Activated CD8-positive, alpha-beta memory T cell treated with anti-CD3 and anti-CD28 coated beads for 1 hour (primary cell): ENCODE measurements at places on chromosomes 7 and 10.

GRCh38 chr7:79241288-79242060 lies 212.0 kb downstream of the MAGI2 start:
- DNase-seq: no peak

DNA sequence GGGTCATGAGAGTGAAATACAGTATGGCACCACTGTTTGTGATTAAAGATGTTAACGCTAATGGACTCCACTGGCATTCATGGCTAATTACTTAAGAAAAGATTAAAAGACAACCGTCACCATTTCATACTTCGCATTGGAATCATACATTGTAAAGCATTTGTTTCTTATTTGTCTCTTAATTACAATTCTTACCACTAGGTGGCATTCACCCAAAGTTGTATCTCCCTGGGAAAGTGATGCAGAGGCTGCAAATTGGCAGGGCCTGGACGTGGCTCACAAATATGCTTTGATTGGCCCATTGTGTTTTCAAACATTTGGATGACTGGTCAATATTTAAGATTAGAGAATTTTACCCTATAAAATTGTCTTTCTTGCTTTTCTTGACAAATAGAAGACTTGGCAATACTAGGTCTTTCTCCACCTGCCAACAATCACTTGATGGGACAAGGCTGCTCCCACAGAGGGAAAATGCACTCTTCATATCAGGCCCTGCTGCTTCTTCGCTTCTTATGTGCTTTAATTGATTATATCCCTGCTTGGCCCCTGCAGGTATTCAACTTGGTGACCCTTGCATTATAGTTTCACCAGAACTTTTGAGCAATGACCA lies 72.1 kb upstream of the STARD3NL start:
- DNase-seq: no peak

- no peak for DNase-seq
Measured at GRCh38 chr10:61621605-61622051, 41.1 kb upstream of the CABCOCO1 start.

DNA sequence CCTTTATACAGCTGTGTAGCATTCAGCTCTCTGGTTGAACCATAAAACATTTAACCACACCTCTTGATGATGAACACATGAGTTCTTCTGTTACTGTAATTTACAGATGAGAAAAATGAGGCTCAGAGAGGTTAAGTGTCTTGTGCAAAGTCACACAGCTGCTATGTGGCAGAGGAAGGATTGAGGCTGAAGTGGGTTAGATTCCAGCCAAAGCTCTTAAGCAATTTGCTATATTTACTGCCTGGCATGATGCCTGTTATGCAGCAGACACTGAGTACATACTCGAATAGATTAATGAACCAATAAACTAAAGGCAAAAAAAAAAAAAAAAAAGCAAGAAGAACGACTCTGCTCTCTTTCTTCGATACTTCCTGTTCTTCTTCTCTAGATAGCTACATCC lies 35.7 kb downstream of the GFRA1 start:
- no peak for DNase-seq

GRCh38 chr7:41656366-41656765 lies 46.5 kb downstream of the INHBA start:
- no peak for DNase-seq

GRCh38 chr7:105578496-105578895 lies 2.8 kb downstream of the EFCAB10 start:
- no peak for DNase-seq

- DNase-seq: no peak
Measured at GRCh38 chr10:69957886-69958555, 94.6 kb upstream of the MACROH2A2 start.

DNA sequence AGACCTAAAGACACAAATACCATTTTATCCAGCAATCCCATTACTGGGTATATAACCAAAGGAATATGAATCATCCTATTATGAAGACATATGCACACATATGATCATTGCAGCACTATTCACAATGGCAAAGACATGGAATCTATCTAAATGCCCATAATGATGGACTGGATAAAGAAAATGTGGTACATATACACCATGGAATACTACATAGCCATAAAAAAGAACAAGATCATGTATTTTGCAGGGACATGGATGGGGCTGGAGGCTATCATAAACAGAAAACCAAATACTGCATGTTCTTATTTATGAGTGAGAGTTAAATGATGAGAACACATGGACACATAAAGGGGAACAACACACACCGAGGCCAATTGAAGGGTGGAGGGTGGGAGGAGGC lies 3.8 kb downstream of the MACC1 start:
- DNase-seq: no peak

- DNase-seq: no peak
Measured at GRCh38 chr10:50972591-50972990, 87.2 kb upstream of the A1CF start.

DNA sequence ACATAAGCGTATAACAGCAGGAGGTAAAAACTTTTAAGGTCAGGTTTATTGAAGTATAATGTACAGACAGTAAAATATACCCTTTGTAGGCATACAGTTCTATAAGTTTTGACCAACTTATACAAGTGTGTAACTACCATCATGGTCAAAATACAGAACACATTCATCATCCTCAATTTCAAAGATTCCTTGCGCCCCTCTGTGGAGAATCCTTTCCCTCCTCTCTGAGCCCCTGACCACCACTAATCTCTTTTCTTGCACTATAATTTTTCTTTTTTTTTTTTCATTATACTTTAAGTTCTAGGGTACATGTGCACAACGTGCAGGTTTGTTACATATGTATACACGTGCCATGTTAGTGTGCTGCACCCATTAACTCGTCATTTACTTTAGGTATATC lies 58.1 kb upstream of the CTTNBP2 start:
- DNase-seq: no peak

DNA sequence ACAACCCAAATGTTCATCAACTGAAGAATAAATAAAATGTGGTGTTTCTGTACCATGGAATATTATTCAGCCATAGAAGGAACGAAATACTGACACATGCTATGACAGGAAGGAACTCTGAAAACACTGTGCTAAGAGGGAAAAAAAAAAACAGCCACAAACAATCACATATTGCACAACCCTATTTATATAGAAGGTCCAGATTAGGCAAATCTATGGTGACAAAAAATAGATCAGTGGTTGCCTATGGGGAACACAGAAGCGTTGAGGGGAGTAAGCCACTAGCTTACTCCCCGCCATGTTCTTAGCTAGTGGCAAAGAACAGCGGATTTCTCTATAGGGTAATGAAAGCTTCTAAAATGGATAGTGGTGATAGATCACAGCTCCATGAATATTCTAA lies 198.4 kb downstream of the TPST1 start:
- no peak for DNase-seq

- DNase-seq: no peak
Measured at GRCh38 chr7:158282461-158283001, 305.1 kb downstream of the PTPRN2 start.

GRCh38 chr10:38047666-38048065 lies 37.2 kb downstream of the ZNF33A start:
- no peak for DNase-seq

DNA sequence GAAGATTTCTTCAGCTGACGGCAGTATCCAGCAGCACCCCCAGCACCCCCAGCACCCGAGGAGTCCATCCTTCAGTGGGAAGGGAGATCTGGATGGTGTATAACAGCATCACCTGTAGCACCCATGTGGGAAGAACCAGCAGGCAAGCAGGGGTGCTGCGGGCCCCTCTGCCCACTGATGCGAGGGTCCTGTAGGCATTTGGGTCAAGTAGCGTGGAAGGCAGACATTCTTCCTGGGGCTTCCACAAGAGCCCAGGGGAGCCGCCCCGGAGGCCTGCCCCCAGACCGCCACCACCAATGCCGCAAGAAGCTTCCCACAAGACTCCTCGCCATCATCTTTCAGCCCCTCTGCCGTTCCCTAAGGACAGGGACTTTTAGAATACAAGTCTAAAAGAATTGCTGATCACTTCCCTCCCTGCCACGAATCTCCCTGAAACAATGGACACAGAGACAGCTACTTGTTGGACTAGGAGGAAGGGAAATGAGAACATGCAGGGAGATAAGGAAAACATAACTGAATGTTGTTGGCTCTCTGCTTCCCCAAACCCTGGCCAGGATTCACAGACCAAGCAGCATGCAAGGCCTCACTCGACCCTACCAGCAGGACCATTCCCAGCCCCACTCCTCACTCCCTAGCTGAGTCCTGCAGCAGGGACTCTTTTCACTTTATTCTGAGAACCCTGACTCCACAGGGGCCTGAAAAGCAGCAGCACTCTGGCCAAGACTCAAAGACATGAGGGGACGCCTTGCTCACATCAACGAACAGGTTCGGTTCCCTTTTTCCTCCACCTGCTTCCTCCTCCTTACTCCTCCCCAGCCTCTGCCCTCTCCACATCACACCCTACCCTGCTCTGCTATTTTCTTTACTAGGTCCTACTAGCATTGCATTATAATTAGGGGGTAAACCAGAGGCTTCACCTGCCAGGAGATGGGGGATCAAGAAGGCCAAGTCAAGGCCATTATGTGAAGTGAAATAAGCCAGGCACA lies 164.5 kb downstream of the HERPUD2 start:
- no peak for DNase-seq

GRCh38 chr10:96613576-96613975 lies 26.8 kb upstream of the TM9SF3 start:
- DNase-seq: no peak

DNA sequence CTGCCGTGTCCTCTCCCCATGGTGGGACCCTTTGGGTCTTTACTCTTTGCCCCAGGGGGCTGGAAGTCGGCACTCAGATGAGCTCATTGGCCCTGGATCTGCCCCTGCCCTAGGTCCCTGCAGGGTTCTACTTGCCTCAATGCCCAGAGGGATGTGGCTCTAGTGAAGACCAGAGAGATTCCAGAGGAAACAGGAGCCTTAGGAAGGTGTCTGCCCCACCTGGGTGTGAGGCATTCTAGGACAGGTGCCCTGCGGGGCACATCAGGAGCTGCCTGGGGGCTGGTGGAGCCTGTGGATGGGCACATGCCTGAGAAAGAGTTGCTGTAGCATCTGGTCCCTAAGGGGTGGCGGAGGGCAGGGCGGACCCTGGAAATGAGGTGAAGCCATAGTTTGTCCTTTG lies 128.6 kb downstream of the ADCY1 start:
- no peak for DNase-seq

GRCh38 chr10:112799726-112800510 lies 150.1 kb upstream of the TCF7L2 start:
- no peak for DNase-seq

DNA sequence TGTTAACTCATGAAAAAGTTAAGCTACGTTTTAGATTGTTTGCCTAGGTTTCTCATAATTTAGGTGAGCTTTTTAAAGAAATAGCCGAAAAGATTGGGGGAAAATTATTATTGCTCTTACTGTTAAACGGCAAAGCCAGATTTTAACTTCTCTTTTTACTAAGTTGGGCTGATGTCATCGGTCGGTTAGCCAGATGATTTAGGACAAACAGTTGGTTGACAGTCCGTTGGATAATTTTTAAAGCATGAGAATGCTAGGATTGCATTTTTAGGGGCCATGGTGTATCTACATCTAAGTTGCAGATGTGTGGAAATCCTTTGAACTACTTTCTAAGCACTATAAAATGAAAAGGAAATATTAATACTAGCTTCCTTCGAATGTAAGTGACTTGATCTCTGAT lies 280.9 kb upstream of the AKR1E2 start:
- DNase-seq: no peak

DNA sequence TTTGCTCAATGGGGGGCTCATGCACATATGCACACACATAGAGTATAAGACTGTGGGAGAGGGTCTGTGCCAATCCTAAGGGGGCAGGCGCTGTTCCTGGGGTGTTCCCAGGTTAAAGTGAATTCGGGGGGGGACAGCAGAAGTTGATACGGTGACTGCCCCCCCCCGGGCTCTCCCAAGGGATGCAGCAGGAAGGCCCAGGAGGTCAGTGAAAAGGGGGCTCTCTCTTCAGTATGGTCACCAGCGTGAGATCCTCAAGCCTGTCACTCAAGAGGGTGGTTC lies 32.4 kb downstream of the SPDYE6 start:
- no peak for DNase-seq

- no peak for DNase-seq
Measured at GRCh38 chr10:123878666-123879303, 12.8 kb downstream of the CPXM2 start.

GRCh38 chr7:134995239-134996096 lies 9.2 kb downstream of the AGBL3 start:
- DNase-seq: no peak

GRCh38 chr10:129033790-129034272 lies 433.2 kb upstream of the MGMT start:
- no peak for DNase-seq

GRCh38 chr7:130292682-130293257 lies at the start of gene CPA4:
Gene CPA4 (plus strand): TSS chr7:130293161. CDS start chr7:130293181, 20 bp downstream.
- no peak for DNase-seq

GRCh38 chr7:44065431-44066110 lies at the start of gene PGAM2:
Gene PGAM2 (minus strand): TSS chr7:44065567. CDS start chr7:44065529, 38 bp downstream.
- no peak for DNase-seq

DNA sequence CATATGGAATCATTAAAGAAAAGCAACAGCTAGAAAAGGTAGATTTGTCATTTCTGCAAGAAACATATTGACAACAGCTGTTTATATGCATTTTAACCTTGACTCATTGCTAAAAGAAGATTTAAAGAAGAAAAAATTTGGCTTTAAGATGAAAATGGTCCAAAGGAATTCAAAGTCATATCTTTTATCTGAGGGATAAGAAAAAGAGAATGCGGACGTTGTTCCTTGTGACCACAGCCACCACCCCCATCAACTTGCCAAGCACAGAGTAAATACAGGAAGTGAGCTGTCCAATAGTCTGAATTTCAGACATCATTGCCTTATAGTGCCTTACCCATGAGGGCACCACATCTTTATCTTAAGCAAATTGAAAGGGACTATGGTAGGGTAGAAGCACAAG lies 7.3 kb upstream of the CRPPA start:
- DNase-seq: no peak

- no peak for DNase-seq
Measured at GRCh38 chr7:131288450-131288849, 39.2 kb upstream of the MKLN1 start.

- DNase-seq: no peak
Measured at GRCh38 chr7:85232068-85232467, 45.2 kb upstream of the SEMA3D start.

DNA sequence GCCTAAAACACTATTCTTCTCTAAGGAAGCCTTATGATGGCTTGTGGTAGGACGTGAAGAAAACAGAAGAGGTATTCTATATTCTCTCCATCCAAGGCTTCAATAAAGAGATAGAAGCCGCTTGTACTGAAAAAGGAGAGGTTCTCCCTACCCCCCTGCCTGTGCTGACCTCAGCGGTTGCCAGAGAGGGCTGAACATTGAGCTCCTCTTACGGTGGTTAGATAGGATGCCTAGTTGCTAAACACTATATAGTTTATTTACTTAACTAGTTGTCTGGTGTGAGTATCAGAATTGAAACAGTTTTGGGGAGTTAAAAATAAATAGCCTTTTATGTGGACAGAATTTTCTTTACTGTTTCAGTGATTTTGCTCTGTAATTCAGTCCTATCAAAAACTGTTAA lies 112.2 kb downstream of the TFPI2 start:
- no peak for DNase-seq

GRCh38 chr7:221978-222715 lies 29.8 kb downstream of the FAM20C start:
- DNase-seq: no peak
